CD8-positive, alpha-beta memory T cell (primary cell): ENCODE measurements at places on chromosomes 16 and 17. TPM values are rescaled to one million over a fixed set of nuclear protein-coding genes. Genes with fewer than 3 reads are reported as not detected.

GRCh38 chr16:50530277-50531236 lies 17.6 kb upstream of the NKD1 start:
- DNase-seq, result no peak

The SGCA gene
- polyA plus RNA-seq, result not detected

The SGF29 gene
- 56.9 TPM for polyA plus RNA-seq

The CCL5 gene
- 2,769 TPM for polyA plus RNA-seq

GRCh38 chr17:49556223-49556943 lies 19.3 kb upstream of the NXPH3 start:
- peak; percentile 75 for DNase-seq

The CRYM gene
- not detected for polyA plus RNA-seq
